Activated CD4-positive, alpha-beta T cell treated with anti-CD3 and anti-CD28 coated beads, Interleukin-2, amount 50 U/mL, for 24 hours (primary cell): ENCODE measurements at places on chromosomes 16 and 17.

DNA sequence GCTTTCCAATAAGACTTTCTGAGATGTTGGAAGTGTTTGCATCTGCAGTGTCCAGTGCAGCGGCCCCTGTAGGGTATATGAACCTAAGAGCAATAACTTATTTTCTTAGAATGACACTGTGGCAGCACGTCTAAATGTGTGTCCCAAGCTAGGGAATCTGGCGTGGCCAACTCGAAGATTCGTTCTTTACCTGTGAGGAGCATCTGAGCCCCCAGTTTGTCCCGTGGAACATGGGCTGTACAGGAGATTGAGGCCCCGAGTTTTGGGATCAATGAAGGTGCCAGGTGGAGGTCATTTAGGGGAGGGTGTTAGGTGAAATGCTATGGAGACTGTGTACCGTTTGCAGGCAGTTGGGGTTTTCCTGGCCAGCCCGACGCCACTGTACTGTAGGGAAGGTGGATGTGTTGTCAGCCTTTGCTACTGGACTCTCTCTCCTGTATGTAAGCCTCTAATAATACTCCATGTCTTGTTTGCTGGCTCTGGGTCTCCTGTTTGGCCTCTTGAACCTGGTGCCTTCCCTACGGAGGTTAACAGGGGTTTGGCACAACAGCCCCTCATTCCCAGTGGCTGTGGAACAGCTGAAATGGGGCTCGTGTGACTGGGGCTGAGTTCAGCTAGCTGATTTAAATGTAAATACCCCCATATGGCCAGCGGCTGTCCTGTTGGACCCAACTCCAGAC, 45.5 kb upstream of the SDK2 start:
- no peak for DNase-seq

DNA sequence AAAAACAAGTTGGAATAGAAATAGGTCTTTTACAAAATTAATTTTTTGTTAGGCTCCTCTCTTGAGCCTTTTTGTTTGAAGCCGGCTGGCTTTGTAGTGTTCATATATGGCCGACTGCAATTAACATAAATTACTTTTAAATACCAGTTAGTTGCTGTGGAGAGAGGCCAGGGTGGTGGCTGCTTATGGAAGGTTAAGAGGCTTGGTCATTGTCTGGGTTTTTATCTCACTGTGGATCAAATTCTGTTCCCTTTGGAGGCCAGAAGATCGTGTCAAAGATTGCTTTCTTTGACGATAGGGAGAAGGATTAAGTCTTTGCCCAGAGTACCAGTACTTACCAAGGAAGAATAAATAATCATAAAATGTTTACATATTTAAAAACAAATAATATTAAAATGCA, 39.9 kb downstream of the MSI2 start:
- DNase-seq: no peak

- no peak for DNase-seq
Measured at GRCh38 chr16:90032674-90033331, 13.5 kb upstream of the DBNDD1 start.

DNA sequence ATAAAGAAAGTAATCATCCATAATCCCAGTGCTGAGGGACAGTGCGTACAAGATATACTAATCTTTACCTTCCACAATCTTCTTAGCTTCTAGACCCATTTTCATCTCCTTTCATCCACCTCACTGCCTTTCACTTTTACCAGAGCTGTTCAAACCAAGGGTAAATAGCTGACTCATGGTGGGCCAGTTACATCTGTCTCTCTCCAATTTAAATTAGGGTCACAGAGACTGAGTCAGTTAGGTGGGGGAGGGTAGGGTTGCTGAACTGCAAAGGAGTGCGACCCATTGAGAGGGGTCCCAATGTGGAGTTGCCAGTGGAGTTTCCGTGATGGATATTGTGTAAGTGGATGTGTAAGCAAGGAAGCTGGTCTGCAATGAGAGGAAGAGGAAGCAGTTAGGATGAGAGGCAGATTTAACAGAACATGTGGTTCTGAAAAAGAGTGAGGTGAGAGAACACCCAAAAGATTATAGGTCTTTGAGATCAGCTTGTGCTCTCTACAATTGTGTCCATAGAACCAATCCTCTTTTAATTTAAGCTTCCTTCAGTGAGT, 83.5 kb downstream of the GP2 start:
- no peak for DNase-seq

DNA sequence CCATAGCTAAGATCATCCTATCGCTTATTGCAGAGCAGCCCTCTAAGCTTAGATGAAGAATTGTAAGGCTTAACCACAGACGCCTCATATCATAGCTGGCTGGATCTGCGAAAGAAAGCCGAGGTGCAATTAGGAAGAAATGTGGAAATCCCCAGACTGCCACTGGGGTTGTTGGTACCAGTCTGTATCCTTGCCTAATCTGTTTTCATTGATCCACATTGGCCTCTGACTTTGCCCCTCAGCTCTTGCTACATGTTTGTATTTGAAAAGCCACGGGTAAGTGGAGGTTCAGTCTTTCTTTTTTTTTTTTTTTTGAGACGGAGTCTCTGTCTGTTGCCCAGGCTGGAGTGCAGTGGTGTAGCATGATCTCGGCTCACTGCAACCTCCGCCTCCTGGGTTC, 48.9 kb downstream of the TANGO6 start:
- no peak for DNase-seq

DNA sequence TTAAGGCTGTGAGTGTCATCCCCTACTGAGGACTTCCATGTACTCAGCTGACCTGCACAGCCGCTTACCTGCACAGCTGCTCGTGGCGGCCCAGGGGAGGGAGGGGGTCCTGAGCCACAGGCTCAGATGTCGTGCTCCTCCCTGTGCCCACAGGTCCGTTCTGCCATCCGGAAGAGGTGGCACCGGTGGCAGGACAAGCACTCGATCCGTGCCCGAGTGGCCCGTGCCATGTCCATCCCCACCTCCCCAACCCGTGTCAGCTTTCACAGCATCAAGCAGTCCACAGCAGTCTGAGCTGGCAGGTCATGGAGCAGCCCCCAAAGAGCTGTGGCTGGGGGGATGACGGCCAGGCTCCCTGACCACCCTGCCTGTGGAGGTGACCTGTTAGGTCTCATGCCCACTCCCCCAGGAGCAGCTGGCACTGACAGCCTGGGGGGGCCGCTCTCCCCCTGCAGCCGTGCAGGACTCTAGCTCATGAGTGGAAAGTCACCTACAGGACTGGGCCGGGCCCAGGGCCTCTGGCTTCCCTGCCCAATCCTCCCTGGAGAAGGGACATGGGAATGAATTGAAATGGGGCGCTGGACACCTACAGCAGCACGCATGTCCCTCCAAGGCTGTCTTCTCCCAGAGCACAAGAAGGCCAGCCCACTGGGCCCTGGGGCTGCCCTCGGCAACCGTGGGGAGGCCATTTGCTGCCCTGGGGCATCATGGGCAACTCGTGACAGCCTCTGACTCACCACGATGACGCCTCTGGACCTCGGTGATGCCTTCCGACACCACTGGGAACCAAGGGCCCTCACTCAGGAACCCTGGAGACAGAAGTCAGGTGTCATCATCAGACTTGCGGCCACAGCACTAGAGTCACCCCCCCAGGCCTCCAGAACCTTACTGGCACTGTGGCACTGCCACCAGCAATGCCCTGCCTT, 9.9 kb upstream of the SPPL2C start:
- no peak for DNase-seq

GRCh38 chr17:69909389-69909788, 165.6 kb upstream of the KCNJ16 start:
- no peak for DNase-seq

GRCh38 chr16:3029491-3030221, 5.8 kb downstream of the THOC6 start:
- peak; percentile 8 for DNase-seq

GRCh38 chr17:77882481-77883212, 75.9 kb upstream of the TNRC6C start:
- peak; percentile 69 for DNase-seq

GRCh38 chr16:85173146-85173980, 61.1 kb upstream of the CIBAR2 start:
- DNase-seq: no peak

GRCh38 chr16:84613408-84614072, 4.3 kb downstream of the COTL1 start:
- DNase-seq: no peak

DNA sequence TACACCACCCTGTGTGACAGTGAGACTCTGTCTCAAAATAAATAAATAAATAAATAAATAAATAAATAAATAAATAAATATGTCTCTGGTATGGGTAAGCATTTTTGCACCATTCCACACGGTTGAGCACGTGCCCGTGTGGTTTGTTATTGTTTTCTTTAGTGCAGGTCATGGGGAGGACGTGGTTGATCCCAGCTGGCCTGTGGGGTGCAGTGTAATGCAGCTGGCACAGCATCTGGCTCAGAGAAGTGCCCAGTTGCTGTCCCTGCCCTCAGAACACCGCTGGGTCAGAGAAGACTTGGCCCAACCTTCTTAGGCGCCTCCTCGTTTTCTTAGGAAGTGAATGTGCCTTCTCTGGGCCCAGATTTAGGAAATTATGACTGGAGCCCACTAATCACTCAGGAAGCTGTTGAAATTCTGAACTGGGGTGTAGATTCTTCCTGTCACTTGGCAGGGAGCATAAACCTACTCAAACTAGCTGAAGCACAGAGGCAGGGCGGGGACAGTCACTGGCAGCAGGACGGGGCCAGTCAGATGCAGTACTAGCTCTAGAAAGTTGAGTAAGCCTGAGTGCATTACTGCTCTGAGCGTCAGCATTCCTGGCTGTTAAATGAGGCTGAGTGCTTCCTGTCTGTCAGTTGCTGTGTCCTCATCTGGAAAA, 85.9 kb downstream of the SNX29 start:
- no peak for DNase-seq

DNA sequence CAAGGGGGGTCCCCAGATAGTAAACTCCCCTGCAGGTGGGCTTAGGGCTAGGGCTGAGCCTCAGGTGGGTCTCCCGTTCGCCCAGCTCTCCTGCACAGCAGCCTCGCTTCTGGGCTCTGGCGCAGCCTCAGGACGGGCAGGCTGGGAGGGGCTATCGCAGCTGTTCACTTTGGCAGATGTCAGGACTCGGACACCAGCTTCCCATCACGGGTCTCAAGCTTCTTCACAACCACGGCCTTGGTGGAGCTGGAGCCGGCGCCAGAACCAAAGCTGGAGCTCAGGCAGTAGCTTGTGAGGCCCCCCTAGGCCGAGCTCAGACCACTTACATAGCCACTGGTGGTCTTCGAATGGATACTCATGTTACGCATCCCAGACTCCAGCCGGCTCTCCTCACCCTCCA, 26.0 kb downstream of the CLEC3A start:
- DNase-seq: no peak

GRCh38 chr17:10516638-10517037, 1.7 kb downstream of the MYH1 start:
- DNase-seq: no peak

DNA sequence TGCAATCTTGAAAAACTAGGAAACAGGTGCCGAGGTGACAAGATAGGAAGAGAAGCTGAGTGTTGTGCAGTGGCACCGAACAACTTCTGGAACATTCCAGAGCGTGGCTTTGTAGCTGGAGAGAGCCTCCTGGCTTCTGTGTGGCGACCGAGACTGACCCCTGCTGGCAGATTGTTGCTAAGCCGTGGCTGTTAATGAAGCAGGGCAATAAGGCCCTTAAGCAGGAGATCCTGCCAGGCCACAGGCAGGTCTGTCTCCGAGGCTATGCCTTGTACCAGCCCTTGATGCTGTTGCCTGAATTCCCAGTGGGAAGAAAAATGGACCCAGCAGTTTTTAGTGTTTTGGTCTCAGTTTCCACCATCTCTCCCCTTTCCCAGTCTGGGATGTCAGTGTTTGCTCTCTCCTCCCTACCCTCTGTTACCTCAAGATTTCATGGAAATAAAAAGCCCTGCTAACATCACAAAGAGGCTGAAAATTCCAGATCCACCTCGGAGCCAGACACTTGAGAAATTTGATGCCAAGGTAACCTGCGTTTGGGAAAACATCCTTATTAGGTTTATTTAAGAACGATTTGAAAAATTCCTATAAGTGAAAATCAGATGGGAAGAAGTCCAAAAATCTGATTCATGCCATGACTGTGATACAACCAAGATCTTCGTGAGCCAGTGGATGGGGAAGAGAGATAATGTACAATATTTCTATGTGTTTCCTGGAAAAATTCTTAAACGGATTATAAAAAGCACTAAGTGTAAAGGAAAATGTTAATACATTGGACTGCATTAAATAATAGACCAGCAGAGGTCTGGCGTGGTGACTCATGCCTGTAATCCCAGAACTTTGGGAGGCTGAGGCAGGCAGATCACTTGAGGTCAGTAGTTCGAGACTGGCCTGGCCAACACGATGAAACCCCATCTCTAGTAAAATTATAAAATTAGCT, 265.1 kb downstream of the PRKCA start:
- peak; percentile 68 for DNase-seq

DNA sequence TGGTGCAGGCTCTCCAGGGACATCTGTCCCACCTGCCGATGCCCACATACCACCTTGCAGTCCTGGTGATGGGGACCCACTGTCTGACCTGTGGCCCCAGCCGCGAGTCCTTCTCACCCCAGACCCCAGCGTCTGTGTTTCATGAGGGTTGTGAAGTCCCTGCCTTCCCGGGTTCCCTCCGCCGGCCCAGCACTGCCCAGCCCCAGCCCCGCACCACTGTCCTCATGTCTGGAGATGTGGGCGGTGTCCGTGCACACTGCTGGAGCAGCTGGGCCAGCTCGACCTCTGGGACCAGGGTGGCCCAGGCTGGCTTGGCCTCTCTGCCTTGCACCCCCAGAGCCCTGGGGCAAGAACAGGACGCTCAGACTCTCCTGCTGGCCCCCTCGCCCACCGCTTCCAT, 199.5 kb upstream of the CIBAR2 start:
- DNase-seq: no peak

- no peak for DNase-seq
Measured at GRCh38 chr17:11506635-11507034, 91.6 kb upstream of the DNAH9 start.

GRCh38 chr17:2853283-2854142, 57.3 kb downstream of the RAP1GAP2 start:
- DNase-seq: no peak

- no peak for DNase-seq
Measured at GRCh38 chr16:89920723-89921122, 2.1 kb downstream of the MC1R start.

DNA sequence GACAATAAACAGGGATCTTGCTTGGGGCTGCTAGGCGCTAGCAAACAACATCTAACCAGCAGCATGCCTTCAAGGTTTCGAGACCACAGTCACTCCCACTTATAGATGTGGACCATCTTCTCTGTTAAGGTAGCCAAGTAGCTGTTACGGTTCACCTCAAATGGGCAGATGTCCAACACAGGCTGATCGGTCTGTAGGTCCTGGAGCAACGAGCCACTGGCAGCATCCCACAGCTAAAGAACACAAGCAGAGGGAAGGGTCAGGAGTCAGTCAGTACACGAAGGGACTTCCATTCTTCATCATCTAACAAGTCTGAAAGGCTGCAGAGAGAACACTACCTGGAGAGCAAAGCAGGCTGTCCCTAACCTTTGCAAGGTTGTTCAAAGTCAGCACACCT, 16.9 kb upstream of the GLG1 start:
- no peak for DNase-seq

- no peak for DNase-seq
Measured at GRCh38 chr17:44848257-44848795, 643 bp downstream of the HIGD1B start.

GRCh38 chr16:78784771-78785170, 685.3 kb downstream of the WWOX start:
- no peak for DNase-seq
